Lower leg skin (tissue), 4 donors: ENCODE measurements at places on chromosomes 2 and 18. TPM values are rescaled to one million over a fixed set of nuclear protein-coding genes. Genes with fewer than 3 reads are reported as not detected.

DNA sequence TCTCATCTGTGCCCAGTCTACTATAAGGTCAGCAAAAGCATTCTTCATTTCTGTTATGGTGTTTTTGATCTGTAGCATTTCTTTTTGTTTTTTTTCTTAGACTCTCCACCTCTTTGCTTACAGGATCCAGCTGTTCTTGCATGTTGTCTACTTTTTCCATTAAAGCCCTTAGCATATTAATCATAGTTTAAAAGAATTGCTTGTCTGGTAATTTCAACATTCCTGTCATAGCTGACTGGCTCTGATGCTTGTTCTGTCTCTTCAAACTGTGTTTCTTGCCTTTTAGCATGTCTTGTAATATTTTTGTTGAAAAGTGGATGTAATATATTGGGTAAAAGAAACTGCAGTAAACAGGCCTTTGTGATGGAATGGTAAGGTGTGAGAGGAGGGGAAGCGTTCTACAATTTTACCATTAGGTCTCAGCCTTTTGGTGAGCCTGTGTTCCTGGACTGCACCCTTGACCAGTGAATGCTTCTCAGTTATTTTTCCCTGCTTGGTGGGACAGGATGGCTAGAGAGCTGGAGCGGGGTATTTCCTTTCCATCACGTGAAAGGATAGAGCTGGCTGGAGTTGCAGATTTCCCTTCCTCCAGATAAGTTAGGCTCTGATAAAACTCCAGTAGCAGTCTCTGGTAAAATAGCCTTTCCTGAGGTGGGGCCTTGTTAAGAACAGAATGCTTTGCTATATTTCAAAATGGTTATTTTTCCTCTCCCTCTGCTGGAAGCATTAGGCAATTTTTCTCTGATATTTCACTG lies 65.4 kb downstream of the PLA2R1 start:
- no peak for DNase-seq

DNA sequence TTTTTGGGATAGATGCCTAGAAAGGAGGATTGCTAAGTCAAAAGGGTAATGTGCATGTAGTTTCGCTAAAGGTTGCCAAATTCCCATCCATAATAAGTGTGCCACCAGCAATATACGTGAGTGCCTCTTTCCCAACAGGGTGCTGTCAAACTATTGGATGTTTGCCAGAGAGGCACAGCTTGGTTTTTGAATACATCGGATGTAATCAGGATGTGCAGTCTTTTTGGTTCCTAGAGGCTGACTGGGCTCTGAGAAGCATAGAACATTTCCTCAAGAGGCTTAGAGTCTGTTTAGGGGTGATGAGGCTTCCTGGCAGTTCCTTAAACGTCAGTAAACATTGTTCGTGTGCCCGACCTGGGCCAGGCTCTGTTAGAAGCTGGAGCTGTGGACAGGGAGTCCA lies 28.0 kb downstream of the AGAP1 start:
- no peak for DNase-seq

DNA sequence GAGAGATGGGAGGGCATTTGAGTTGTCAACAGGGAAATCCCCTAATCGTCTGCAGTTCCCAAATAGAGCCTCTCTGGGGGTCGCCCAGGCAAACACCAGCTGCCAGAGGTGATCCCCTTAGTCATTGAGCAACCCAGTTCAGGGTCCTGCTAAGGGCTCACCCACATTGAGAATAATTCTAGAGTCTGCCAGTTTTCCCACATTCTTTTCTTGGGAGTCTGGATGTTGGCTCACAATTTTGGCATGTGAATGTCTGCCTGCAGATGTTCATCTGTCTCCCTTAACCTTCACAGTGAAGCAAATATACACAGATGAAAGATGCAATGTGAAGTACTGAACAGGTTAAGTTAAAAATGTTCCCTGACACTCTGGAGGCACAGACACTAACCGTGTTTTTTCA lies 11.4 kb upstream of the SMIM21 start:
- DNase-seq = no peak

GRCh38 chr2:133658020-133658903 lies 90.0 kb upstream of the NCKAP5 start:
- DNase-seq = no peak

GRCh38 chr2:19865151-19865550 lies 36.6 kb downstream of the TTC32 start:
- DNase-seq = no peak

DNA sequence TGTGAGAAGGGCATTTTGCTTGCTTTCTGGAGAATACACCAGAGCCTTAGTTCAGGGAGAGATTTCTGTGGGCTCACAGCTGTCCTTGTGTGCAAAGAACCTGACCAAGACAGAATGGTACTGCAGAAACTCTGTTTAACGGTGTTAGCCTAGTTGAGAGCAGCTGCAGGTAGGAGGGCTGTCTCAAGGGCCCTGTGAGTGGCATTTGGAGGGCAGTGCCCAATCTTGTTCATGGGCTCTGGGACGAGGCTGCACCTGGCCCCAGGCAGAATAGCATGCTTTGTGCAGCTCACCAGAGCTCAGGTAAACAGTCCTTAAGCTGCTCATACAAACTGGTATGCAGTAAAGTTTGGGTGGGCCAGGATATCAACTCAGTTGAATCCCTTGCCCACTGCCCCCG lies 16.9 kb upstream of the RGPD4 start:
- no peak for DNase-seq

DNA sequence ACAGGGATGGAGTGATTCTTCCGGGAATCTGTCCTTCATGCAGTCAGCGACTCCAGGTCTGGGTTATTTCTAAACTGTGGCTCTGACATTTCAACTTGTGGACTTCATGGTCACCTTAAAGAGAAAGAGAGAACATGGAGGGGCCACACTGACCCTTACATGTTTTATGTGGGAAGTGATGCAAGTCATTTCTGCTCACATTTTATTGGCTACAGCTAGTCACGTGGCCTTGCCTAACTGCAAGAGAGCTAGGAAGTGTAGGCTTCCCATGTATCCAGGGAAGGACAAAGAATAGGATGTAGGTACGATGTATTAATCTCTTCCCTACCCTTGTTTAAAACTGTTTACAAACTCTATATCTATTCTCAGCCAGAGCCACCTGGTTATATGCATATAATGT lies 30.3 kb upstream of the AFTPH start:
- no peak for DNase-seq

DNA sequence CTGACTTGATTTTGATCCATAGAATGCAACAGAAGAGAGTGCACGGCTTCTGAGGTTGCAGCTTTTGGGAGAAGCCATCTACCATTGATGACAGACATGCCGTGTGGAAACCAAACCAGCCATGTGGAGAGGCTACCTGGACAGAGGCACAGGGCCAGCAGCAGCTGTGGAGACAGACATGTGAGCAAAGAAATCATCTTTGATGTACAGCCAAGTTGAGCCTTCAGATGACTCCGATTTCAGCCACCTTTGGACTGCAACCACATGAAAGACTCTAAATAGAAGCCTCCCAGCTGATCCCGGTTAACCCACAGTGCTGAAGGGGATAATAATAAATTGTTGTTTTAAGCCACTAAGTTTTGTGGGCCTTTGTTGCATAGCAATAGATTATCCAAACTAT lies 54.2 kb downstream of the TSN start:
- no peak for DNase-seq

GRCh38 chr18:26943906-26944305 lies 78.4 kb upstream of the AQP4 start:
- DNase-seq = no peak

GRCh38 chr2:241560883-241561474 lies 2.4 kb downstream of the BOK start:
- DNase-seq = no peak

- DNase-seq = no peak
Observed at GRCh38 chr18:48002933-48003365, 72.5 kb upstream of the SMAD2 start.

DNA sequence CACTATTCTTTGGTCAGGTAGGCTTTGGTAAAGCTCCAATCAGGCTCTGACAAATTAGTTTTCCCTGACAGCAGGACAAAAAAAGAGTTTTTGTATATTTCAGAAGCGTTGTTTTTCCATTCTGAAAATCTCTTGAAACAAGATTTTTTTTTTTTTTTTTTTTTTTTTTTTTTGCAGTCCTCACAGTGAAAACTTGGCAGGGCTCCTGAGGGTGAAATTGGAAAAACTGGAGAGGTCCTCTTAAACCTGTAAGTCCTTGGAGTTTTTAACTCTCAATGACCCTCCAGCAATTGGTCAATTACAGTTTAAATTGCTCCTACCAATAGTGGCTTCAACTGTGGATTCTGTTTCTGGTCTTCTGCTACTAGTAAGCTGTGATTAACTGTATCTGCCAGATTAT lies 244.5 kb upstream of the PKDCC start:
- no peak for DNase-seq

DNA sequence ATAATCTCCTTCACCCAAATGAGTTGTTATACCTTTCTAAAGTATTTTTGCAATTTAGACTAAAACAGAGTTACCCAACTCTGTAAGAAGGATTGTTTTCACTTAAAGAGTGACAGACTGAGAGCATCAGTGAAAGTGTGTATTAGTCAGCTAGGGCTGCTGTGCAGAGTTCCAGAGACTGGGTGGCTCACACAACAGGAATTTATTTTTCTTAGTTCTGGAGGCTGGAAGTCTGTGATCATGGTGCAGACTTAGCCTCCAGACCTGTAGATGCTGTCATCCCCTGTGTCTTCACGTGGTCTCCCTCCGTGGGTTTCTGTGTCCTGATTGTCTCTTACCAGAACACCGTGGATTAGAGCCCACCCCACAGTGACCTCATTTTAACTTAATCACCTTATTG lies 40.0 kb downstream of the BCL2L11 start:
- no peak for DNase-seq

DNA sequence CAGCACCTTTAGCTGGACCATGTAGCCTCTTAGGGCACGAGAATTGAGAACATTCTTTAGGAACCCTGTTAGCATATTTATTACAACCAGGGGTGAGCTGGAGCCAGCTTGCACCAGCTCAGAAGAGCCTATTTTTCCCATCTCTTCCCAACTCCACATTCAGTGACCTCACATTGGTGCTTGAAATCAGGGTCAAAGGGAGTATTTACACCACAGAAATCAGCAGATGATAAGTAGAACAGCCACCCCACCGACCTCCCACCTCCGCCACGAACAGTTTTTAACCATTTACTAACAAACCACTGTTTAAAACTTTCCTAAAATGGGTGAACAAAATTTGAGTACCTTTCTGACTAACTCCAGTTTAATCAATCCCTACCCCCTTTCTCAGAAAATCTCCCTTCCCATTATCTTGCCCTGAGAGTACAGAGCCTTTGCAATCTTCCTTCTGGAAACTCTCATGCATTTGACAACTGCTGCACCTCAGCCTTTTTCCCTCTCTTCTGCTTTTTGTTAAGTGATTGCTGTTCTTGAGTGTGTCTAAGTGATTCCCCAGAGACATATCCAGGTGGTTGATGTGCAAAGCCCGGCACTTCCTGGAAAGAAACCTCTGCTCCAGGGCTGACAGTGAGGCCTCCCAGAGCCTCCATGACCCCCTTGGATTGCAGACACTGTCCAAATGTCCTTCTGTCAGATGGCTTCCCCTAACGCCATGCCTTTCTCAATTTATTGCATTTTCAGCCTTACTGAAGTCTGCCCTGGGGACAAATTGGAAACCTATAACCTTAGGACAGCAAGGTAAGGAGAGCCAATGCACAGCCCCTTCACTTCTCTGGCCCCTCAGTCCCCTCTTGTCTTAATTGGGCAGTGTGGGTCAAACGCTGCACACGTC lies 389.5 kb upstream of the TNP1 start:
- DNase-seq = no peak

HOXD11 gene
- total RNA-seq = not detected

LRRC30 gene
- total RNA-seq = not detected

CABYR gene
- 0.68 TPM for total RNA-seq

LHCGR gene
- not detected for total RNA-seq

UGT1A4 gene
- 1.0 TPM for total RNA-seq

THAP4 gene
- 60.2 TPM for total RNA-seq

CYS1 gene
- total RNA-seq = 0.98 TPM

MYO3B gene
- 0.76 TPM for total RNA-seq
